ENCODE measurements at places on chromosomes 1 and 21.

DNA sequence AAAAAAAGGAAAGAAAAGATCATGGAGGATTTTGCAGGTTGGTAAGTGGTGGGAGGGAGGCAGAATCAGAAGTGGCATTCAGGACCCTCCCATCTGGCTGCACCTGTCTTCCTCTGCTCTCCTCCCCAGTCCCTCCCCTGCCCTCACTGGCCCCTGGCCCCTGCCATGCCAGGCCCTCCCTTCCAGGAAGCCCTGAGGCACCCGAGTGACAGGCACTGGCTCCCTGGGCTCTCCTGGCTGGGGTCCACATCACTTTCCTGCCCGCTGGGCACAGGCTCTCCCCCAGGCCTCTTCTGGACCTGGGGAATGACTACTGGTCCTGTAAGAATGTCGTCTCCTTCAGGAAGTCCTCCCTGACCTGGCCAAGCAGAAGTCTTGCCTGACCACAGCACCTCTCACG, 15.3 kb upstream of the ADARB1 start:
- DNase-seq = no peak

DNA sequence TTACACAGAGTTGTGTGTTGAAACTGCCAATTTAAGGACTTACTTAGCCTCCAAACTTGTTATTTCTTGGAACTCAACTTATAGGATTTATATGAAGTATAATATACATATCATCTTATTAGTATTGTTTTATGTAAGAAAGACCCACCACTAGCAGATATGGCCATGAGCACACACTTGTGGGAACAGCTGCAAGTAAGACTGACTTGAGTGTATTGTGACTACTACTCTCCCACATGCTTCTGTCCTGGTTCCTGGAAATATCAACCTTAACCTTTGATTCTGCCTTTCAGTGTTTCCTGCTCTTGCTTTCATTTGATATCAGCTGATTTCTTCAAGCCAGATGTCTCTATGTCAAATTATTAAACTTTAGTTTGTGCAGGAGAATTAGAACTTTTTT, 175.3 kb downstream of the MAGI3 start:
- no peak for DNase-seq

GRCh38 chr1:44632598-44632997, 41.7 kb downstream of the TMEM53 start:
- no peak for DNase-seq

- no peak for DNase-seq
These were observed 1.3 kb downstream of the GPR3 start for GRCh38 chr1:27393641-27394281.

DNA sequence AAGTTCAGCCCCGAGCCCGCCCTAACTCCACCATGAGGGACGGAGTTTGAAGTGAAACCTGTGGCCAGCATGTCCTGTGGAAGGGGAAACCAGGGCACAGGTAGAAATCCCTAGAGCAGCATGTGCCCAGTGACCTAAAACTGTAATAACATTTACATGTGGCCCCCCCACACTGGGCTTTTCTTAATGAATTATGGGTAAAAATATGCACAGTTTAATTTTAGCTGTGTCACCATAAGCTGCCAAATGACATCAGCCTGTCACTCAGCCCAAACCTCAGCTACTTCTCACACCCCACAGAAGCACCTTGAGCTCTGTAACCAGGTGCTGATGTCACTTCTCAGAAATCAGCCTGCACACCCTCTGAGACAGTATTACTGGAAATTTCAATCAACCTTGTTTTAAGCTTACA, 50.0 kb upstream of the SLC19A1 start:
- DNase-seq = no peak

DNA sequence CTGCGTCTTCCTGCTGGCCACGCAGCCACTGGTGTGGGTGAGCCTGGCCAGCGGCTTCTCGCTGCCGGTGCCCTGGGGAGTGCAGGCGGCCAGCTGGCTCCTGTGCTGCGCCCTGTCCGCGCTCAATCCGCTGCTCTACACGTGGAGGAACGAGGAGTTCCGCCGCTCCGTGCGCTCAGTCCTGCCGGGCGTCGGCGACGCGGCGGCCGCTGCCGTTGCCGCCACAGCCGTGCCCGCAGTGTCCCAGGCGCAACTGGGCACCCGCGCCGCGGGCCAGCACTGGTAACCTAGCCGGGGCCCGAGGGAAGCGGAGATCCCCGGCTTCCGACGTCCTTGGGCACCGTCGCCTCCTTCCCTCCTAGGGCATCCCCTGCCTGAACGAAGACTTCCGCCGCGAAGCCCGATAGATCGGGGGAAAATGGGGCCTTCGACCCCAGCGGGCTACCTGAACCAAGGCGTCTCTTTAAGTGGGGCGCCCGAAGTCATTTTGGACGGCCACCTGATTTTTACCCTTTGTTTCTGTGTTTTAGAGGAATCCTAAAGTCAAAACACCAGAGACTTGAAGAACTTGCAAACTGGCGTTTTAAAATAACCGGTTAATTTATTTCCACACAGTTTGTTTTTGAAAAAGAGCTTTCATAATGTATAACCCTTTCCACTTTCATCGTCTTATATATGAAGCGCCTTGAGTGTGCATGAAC, 2.0 kb downstream of the GPR88 start:
- DNase-seq = peak; percentile 43

GRCh38 chr1:171883849-171884248, 42.6 kb downstream of the DNM3 start:
- no peak for DNase-seq

GRCh38 chr1:2136386-2137235, 58.0 kb downstream of the FAAP20 start:
- DNase-seq = no peak

- peak; percentile 16 for DNase-seq
These were observed 2.3 kb downstream of the TMEM61 start for GRCh38 chr1:54982739-54983138.

- no peak for DNase-seq
These were observed 114.1 kb downstream of the C1orf94 start for GRCh38 chr1:34290831-34291230.

DNA sequence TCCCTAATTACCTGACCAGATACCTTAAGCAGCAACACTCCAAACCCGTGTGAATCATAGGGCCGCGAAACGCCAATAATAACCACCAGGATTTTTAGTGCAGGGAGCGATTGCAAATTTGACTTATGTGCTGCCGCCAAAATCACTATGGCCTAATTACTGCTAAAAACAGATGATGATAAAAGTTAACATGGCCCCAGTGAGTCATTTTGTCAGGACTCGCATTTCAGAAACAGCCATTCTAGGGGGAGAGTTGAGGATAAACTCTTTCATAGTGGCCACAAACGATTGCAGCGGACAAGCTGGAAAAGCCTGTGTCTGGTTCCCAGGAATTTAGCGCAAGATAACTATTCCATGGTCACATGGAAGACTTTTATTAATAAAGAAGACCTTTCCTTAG, 103.4 kb downstream of the HLX start:
- DNase-seq = no peak

- no peak for DNase-seq
These were observed 1.9 kb downstream of the YBX1 start for GRCh38 chr1:42684139-42684538.

DNA sequence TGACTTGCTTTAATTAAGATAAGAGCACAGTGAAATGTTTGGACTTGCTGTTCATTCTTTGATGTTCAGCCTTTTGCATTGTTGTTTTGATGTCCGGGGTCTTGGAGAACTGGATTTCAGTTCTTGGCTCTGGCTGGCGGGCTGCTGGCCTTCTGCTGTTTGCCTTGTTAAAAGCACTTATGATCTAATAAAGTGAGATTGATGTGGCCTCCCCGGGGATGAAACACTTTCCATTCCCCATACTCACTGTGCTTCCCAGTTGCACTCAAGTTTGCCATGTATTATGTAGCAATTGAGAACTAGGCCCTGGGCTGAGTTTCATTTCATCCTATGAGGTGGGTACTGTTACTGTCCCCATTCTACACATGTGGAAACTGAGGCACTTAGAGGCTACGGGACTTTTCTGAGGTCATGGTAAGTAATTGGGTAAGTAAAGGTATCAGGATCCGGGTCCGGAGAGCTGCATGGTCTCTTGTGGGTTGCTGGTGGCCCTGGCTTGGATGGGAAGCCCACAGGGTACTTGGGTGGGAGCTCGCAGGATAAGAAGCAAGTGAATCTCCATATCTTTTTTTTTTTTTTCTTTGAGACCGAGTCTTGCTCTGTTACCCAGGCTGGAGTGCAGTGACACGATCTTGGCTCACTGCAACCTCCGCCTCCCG, 127.7 kb upstream of the ZBTB40 start:
- DNase-seq = no peak

DNA sequence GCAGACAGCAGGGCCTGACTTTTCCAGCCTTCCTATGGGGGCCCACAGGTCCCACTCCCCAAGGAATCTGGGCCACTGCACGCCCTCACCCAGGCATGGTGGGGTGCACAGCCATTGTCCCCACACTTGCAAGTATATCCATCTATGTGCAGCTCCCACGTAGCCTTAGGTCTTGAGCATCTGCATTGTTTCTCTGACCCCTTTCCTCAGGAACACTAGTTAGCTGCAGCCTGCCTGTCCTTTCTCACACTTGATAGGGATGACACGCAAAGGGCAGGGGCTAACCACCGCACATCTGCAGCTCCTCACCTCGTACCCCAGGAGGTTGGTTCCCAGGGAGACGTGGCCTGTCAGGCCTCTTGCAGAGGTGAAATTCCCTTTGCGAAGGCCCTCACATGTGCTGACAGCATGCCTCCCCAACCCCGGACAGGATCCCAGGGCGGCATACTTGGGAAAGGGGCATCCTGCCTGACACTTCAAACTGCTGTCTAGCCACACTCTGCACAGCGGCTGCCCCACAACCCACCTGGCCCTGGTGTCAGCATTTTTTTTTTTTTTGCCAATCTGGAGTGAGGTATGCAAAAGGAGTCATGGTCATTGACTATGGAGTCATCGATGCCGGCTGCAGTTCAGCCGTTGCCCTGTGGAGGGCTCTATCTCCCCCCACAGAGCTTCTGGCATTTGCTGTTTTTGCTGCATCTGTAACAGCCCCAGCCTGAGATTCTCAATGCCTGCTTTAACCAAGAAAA, 5.0 kb downstream of the JMJD4 start:
- no peak for DNase-seq

DNA sequence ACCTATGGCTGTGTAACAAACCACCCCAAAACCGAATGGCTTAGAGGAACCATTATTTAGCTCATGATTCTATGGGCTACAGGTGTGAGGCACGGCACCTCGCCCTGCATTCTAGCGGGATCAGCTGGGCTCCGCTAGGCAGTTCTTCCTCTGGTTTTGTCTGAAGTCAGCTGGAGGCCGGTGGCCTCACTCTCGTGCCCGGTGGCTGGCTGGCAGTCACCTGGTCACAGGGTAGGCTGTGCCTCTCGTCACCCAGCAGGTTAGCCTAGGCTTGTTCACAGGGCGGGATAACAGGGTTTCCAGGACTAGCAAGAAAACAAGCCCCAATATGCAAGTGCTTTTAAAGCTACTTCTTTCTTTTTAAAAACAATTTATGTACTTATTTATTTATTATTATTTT, 16.3 kb upstream of the AGPAT3 start:
- DNase-seq = no peak

- no peak for DNase-seq
These were observed 44.3 kb upstream of the KCNK1 start for GRCh38 chr1:233569636-233570035.

- no peak for DNase-seq
These were observed 198.1 kb upstream of the ST6GALNAC5 start for GRCh38 chr1:76669131-76669530.

DNA sequence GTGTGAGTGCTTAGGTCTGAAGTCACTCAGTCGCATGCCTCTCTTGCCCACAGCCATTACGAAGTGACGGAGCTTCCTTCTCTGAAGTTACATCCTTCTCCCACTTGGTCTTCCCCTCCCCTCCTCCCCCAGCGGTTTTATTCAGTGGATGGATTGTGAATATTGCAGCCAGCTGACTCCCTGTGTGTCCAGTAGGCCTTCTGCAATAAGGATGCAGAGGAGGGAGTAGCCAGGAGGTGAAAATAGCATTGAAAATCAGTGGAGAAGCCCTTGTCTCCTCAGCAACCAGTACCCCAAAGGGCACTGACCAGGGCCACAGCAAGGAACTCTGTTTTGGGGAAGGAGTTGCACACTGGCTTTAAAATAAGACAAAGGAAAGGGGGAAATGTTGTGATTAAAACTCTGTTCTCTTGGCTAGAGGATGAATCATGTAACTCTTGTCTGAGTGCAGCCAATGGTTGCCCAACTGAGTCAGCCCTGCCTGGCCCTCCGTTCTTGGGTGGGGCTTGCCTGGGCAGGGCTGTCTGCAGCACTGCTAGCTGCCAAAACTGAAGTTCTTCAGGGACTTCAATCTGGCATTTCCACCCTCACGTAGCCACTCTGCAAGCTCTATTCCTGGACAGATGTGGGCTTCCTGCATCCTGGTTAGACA, 4.3 kb downstream of the S100A10 start:
- no peak for DNase-seq

GRCh38 chr1:20615946-20616846, 17.1 kb upstream of the PINK1 start:
- DNase-seq = no peak

GRCh38 chr1:223678841-223679240, 13.3 kb upstream of the CAPN8 start:
- no peak for DNase-seq

GRCh38 chr1:162710345-162710744, 78.1 kb downstream of the DDR2 start:
- DNase-seq = no peak

- DNase-seq = no peak
These were observed 18.2 kb upstream of the CCDC27 start for GRCh38 chr1:3733883-3734589.

DNA sequence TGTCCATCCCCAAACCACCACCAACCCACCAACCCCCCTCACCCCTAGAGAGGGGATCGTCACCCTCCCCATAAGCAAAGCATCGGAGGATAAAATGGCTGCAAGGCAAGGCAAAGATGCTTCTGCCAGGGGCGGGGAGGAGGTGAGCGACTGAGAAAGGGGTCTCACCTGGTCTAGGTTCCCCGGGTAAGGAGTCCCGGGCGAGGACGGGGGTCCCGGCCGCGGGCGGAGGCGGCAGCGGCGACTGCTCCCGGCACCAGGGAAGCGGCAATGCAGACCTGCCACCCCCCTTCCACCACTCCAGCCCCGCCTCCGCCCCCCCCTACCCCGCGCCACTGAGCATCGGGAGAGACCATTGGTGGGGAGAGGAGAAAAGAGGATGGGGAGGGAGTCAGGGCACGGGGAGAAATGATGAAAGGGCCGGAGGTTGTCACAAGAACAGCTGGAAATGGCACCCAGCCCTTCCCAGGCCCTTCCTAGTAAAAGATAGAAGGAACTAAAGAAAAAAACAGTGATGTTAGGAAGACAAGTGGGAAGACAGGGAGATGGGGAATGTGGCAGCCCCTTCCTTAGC, at the start of gene SV2A:
TSS of gene SV2A (minus strand) at position 274 of the 574 bp plus-strand sequence. CDS start 4,004 bp downstream, outside the sequence.
- DNase-seq = peak; percentile 80

DNA sequence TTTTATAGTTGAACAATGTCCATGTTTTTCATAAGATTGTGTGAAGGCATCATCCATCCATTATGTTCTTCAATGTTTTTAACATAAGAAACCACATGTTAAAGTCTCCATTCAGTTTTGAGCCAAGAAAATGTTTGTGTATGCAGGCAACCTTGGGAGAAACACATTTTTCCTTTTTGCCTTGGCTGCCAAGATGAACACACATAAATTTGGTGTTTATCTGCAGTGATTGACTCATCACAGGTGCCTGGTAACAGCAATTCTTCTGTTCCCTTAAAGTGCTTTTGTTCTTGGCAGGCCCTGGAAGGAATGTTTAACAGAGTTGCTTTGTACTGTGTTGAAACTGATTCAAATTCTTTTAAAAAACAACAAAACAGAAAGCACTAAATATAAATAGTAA, 709.9 kb upstream of the ADGRL4 start:
- no peak for DNase-seq
